ENCODE measurements at places on chromosomes 2 and 18.

GRCh38 chr2:10900216-10901109 is 11.3 kb upstream of the KCNF1 start:
- peak; percentile 28 for DNase-seq

DNA sequence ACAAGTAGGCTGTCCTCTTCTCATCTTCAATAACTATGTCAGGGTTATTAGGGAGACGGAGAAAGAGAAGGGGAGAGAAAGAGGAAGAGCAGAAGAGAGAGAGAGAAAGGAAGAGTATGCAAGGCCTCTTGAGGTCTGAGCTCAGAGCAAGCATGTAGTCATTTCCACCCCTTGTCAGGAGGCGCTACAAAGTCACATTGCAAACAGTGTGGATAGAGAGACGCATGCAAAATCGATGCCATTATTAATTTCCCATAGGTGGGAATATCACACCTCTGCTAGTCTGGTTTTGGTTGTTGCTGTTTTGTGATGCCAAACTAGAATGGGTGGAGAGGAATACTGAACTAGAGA is 24.2 kb upstream of the SERPINE2 start:
- no peak for DNase-seq

DNA sequence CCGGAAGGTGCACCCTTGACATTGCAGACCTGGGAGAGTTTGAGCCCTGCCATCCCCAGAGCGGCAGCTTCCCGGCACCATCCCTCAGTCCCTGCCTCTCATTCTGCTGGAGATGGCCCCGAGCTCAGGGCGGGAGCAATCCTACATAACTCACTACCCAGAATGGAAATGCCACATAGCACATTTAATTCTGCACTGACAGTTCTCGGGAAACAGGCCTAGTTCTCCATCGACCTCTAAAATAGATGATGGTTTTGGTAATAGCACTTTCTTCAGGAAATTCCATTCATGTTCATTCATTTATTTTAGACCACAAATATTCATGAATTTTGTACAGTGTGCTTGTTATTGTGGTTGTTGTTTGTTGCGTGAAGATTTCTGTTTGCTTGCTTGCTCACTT is 92.9 kb upstream of the SLC14A2 start:
- DNase-seq, result peak; percentile 68

GRCh38 chr2:68230241-68231060 is 21.9 kb downstream of the PPP3R1 start:
- DNase-seq, result peak; percentile 77

- peak; percentile 68 for DNase-seq
These were observed 18.2 kb upstream of the TMEM247 start for GRCh38 chr2:46461011-46461674.

- peak; percentile 91 for DNase-seq
These were observed 37.7 kb downstream of the PSD4 start for GRCh38 chr2:113211226-113212105.

DNA sequence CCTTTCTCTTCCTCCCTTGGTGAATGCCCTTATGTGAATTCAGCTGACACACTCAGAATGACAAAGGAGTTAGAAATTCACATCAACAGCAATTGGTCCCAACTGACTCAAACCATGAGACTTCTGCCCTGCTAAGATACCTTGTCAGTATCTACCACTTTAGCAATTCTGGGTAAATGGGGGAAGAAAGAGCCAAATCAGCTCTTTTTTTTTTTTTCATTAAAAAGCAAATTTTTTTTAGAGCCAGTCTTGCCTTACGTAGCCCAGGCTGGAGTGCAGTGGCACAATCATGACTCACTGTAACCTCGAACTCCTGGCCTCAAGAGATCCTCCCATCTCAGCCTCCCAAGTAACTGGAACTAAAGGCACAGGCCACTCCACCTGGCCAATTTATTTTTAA is 1.7 kb upstream of the PPP4R1 start:
- peak; percentile 61 for DNase-seq

DNA sequence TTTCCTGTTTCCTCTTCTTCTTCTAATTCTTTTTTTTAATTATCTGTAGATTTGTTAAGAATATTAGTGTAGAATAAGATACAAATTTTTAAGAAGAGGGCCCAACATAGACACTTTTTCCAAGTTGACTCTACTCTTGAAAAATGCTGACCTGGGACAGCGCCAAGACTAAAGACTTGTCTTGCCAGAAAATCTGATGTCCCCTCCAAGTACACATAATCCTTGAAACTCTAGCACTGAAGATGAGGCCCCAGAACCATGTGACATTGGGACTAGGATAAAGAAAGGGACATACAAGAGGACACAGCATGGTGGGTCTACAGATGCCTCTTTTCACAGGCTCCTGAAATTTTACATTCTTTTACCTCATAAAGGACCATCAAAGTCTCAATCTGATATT is 271.6 kb upstream of the SESTD1 start:
- DNase-seq, result peak; percentile 41

DNA sequence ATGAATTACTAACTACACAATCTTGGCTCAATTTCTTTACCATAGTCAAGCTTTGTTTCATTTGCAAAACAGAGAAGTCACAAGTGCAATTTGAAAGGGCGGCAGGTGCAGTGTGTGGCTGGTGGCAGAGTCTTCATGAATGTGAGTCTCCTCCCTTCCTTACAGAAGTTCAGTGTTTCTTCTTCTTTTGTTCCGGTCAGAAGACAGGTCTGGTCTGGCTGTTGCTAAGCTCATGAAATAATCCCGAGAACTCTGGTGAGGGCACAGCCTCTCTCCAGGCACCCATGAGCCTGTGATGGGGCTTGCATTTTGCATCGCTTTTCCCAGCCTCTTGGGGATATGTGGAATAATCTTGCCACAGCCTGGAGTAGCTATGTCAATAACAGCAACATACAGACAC is 824.8 kb upstream of the SALL3 start:
- DNase-seq, result no peak

DNA sequence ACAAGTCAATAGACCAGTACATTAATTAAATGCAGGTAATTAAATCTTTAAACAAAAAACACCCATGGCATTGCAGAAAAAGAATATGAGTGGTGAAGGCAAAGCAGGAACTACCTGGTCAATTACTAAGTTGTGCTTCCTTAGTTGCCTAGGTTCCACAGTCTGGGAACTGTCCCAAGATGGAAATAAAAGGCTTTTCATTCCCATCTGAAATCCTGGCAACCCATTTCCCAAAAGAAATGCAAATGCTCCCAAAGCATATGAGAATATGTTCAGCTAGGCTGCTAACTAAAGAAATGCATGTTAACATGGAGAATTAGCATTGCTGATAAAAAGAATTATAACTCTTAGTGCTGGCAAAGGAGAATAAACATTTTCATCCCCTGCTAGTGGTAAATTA is 177.8 kb downstream of the TMEM163 start:
- DNase-seq, result no peak

- peak; percentile 74 for DNase-seq
These were observed 274.3 kb upstream of the TRIB2 start for GRCh38 chr2:12442476-12442847.

GRCh38 chr2:219433666-219434467 is 776 bp upstream of the SPEG start:
- peak; percentile 72 for DNase-seq

DNA sequence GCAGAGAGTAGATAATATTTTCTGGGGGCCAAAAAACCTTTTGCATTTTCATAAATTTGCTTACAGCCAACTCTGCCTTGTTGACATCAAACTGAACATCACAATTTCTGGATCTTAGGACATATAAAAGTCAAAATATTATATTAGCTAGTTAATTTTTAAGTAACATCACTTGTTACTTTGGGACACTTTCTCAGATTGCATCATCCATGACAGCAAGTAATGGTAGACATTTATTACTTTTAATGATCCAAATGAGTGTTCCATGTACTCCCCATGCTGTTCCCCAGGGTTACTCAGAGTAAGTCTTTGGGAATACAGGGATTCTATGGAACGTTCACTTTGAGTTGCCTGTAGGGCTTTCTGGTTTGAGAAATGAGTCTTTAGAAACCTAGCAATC is 39.1 kb upstream of the CWC22 start:
- no peak for DNase-seq

GRCh38 chr2:98734823-98735260 is 3.9 kb upstream of the MGAT4A start:
- no peak for DNase-seq

- peak; percentile 87 for DNase-seq
These were observed 3.4 kb downstream of the FZD7 start for GRCh38 chr2:202037086-202037485.

GRCh38 chr18:23213200-23213599 is 77.9 kb downstream of the CABLES1 start:
- DNase-seq, result peak; percentile 62

GRCh38 chr2:207505728-207506127 is 24.0 kb upstream of the CREB1 start:
- peak; percentile 92 for DNase-seq

GRCh38 chr2:206230060-206230762 is 44.3 kb upstream of the ZDBF2 start:
- peak; percentile 18 for DNase-seq

DNA sequence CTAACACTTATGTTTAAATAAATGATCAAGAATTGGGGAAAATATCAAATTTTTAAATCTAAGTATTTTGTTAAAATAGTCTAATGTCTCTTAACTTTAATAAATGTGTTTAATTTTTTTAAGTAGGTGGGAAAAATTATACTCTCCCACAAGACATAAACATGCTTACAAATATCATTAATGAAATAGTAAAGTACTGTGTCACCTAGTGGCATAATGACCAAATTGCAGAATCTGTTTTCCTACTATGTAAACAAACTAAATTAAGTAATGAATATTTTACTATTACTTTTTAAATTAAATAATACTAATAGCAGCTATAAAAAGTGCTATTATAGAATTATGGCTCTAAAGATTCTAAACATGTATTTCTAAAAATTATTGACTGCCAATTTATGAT is 52.0 kb upstream of the CHAC2 start:
- DNase-seq, result peak; percentile 11

GRCh38 chr18:45551142-45551815 is 64.0 kb upstream of the SLC14A2 start:
- DNase-seq, result no peak

DNA sequence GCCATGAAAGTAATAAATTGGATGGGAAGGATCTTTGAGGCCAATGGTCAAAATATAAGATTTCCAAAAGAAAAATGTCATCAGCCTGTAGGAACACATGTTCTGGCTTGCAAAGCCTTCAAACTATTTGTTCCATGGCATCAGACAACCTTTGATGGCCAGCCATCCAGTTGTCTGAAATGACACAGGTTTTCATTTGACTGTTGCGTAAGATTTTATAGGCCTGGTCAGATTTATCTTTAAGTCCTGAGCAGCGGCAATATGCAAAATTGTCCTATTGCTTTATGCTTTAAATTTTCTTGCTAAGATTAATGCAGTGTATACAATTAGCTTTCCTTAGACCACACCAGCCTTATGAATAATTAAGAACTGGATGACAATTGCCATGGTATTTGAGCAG is 167.1 kb downstream of the AGPS start:
- DNase-seq, result no peak

- DNase-seq, result peak; percentile 86
These were observed 17.0 kb downstream of the VRK2 start for GRCh38 chr2:58063641-58064040.
